Occipital lobe (tissue), 3 donors: ENCODE measurements at places on chromosomes 4 and X.
A peak's percentile ranks its signal among the peaks of the same experiment; 100 is the strongest.

DNA sequence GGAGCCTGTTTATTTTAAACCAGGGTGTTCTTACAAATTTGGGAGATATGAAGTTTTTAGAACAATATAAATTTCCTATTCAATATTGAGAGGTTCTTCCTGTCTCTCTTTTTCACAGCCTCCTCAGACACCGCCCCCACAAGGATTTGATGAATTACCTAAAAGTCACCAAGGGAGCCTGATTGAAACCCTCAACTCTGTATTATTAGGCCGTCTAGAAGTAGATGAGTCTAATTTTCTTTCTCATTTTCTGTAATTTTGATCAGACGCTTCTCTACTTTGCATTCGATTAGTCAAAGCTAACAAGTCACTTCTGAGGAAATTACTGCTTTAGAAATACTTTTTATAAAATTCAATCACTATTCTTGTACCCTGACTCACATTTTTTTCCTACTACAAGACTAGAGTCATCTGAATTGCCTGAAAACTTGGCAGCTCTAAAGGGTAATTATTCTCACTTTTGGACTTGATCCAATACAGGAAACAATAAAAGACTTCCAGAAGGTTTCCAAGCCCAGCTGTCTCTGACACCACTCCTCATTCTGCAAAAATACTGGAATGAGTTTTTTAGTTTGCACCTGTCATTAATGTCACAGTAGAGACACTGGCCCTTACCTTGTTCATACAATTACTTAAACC, 111.2 kb downstream of the ELOVL6 start:
- no peak for DNase-seq

DNA sequence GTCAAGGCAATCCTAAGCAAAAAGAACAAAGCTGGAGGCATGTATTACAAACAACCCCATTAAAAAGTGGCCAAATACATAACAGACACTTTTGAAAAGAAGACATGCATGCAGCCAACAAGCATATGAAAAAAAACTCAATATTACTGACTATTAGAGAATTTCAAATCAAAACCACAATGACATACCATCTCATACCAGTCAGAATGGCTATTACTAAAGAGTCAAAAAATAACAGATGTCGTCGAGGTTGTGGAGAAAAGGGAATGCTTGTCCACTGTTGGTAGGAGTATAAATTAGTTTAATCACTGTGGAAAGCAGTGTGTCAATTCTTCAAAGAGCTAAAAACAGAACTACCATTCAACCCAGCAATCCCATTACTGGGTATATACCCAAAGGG, 604.6 kb upstream of the GRIA3 start:
- no peak for DNase-seq

DNA sequence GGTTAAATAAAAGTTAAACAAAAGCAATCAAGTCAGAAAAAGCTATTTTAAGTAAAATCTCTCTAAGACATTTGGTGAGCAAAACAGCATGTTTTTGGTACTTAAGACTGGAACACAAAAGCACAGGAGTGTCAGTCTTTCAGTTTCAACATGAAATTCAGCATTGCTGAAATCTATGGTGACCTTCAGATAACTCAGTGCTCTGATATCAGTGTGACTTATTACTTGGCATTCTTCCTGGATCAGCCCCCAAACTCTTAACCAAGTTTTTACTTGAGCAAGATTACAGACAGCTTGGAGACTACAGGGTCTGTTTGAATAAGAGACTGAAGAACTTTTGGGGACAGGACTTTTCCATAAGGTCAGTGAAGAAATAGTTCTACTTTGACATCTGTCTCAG, 437.2 kb downstream of the RAPGEF2 start:
- no peak for DNase-seq

GRCh38 chrX:133676344-133677122, 261.2 kb upstream of the GPC4 start:
- no peak for DNase-seq

- DNase-seq, result no peak
These were observed 83.5 kb downstream of the CHRNA9 start for GRCh38 chr4:40418430-40419230.

DNA sequence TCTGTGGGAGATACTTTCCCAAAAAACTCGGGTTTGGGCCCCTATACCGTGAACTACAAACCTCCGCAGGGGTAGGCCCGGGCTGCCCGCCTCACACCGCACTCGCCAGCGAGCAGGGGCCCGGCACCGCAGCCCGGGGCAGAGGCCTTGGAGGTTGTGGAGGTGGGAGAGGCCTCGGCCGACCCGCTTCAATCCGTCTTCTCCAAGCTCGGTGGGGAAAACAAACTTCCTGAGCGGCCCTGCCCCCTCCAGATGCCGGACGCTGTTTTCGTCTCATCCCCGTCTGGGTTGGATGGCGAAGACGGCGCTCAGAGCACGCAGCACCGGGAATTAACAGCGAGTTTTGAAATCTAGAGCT, 442 bp upstream of the MCUB start:
- no peak for DNase-seq

- no peak for DNase-seq
These were observed 114.8 kb upstream of the PLAC1 start for GRCh38 chrX:134773041-134773440.

GRCh38 chr4:76058888-76059426, 15.6 kb upstream of the ART3 start:
- no peak for DNase-seq

- DNase-seq, result no peak
These were observed 112.5 kb downstream of the SCLT1 start for GRCh38 chr4:128980816-128981326.

GRCh38 chr4:15901007-15901406, 37.5 kb downstream of the FGFBP1 start:
- no peak for DNase-seq

DNA sequence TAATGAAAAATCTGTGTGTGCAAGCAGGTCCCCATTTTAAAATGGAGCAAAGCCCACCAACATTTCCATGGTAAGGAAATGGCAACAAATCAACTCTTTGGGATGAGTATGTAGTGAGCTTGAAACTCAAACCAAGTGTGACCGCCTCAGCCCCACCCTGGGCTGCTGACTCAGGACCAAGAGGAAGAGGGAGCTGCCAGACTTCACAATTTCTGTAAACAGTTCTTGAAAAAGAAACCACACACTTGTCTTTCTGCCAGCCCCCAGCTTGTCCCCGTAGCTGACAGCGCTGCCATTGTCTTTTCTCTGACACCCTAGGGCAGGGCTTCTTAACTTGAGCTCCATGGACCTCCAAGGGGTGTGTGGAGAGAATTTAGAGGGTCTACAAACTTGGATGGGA, 10.3 kb downstream of the RTL5 start:
- DNase-seq, result peak; percentile 7

GRCh38 chr4:109462297-109462696, 28.7 kb downstream of the SEC24B start:
- no peak for DNase-seq

- no peak for DNase-seq
These were observed 28.4 kb downstream of the CXorf58 start for GRCh38 chrX:23936180-23936579.

DNA sequence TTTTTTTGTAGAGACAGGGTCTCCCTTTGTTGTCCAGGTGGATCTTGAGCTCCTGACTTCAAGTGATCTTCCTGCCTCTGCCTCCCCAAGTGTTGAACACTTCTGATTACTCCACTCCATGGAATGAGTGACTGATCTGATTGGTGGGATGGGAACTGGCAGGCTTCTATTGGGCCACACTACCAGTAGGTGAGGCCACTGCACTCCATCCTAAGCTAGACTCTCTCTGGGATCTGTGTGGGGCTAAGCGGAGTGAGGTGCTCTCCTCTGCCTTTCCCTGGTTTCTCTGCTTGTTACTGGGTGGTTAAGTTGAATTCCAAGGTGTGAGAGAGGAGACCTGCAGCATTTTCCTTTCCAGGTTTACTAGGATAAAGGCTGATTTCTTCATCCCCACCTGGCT, 58.7 kb downstream of the ENOPH1 start:
- DNase-seq, result no peak

GRCh38 chrX:72478351-72478750, 94.3 kb downstream of the HDAC8 start:
- no peak for DNase-seq

DNA sequence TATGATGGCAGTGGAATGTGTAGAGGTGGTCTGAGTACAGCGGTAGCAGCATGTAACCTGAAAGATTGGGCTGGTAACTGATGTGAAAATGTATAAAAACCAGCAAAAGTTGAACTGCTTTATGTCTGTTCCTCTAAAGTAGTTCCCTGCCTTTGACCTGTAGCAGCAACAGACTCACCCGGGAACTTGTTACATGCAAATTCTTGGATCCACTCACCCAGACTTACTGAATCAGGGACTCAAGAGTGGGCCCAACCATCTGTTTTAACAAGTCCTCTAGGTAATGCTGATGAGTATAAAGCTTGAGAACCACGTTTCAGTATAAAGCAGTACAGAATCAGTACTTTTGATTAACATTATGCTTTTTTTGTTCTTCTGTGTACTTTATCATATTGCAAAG, 84.7 kb downstream of the RAP1GDS1 start:
- no peak for DNase-seq

GRCh38 chrX:154142950-154143745, 895 bp upstream of the OPN1LW start:
- no peak for DNase-seq

- no peak for DNase-seq
These were observed 178.2 kb downstream of the RTL9 start for GRCh38 chrX:110536816-110537215.

DNA sequence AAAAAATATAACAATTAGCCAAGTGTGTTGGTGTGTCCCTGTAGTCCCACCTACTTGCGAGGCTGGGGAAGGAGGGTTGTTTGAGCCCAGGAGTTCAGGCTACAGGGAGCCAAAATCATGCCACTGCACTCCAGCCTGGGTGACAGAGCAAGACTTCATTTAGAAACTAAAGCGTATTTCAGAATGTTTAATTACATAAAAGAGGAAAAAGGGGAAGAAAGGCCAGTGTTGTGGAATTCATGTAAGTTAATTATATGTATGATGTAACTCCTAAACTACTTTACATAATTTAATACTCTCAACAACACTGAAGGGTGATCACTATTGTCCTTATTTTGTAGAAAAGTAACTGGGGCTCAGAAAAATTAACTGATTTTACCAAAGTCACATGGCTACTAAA, 67.2 kb upstream of the HOPX start:
- DNase-seq, result no peak

DNA sequence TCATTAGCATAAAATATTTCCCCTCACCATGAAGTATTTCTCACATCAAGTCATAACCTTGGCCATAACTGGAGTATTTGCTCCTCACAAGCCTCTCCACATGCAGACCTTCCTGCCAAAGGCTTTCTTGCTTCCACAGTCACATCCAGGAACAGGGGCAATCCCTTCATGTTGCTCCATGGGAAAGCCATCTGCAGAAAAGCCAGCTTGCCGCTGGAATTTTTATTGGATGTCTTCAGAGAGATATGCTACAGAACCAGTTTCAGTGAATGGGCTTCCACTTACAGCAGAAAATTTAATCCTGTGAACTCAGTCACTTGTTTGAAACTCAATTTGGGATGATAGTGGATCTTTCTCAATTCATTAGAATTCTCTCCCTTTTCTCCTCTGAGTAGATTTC, 3.2 kb upstream of the CDKN2AIP start:
- no peak for DNase-seq

DNA sequence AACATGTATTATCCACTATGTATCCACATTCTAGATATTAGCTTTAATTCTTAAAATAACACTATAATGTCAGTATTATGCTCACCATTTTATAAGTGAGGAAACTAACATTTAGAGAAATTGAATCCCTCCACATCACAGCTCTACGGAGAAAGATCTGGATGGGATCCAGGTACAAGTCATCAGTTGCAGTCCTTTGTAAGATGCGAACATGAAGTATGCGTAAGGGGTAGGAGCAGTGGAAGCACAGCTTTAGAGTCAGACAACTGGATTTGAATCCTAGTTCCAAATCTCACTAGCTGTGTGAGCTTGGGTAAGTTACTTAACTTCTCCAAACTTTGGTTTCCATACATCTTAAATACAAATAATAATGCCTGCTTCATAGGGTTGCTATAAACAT, 162.5 kb downstream of the ATP10D start:
- no peak for DNase-seq

- DNase-seq, result no peak
These were observed 80.0 kb downstream of the NWD2 start for GRCh38 chr4:37324546-37324945.

- no peak for DNase-seq
These were observed 884 bp downstream of the RELL1 start for GRCh38 chr4:37685161-37685822.

- peak; percentile 7 for DNase-seq
These were observed 3.5 kb downstream of the HUWE1 start for GRCh38 chrX:53682885-53683555.

GRCh38 chr4:163548481-163549243, 54.2 kb downstream of the TMA16 start:
- no peak for DNase-seq

GRCh38 chrX:100721328-100721727, 10.6 kb downstream of the SYTL4 start:
- no peak for DNase-seq

- DNase-seq, result no peak
These were observed 45.3 kb downstream of the KLHL15 start for GRCh38 chrX:23981711-23982110.

DNA sequence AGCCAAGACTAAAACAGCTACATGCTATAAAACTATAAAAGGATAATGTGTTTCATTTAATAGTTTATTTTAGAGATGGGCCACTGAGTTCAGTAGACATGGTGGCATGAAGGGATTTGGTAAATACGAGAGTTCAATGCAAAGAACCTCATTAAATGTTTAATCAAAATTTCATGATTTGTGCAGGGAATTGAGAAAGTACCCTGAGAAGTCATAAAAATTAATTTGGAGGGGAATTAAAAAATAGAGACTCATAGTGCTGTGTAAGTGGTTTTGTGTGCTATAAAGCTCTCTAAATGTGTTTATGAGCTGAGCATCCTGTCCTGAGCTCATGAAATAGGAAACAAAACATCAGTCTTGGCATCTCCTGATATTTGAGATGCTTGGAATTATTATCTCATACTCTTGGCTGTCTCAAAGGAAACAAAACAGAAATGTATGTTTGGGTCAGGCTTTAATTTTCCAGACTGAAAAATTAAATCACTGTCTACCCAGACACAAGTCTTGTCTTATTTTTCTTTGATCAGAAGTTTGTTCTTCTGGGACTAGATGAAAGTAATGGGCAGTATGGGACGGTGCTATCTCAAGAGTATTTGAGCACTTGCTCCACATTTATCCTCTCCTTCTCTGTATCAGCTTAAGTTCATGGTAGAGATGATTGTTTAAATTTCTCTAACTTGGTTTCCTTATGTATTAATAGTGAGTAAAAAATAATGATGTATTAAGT, 38.0 kb upstream of the EMCN start:
- no peak for DNase-seq

DNA sequence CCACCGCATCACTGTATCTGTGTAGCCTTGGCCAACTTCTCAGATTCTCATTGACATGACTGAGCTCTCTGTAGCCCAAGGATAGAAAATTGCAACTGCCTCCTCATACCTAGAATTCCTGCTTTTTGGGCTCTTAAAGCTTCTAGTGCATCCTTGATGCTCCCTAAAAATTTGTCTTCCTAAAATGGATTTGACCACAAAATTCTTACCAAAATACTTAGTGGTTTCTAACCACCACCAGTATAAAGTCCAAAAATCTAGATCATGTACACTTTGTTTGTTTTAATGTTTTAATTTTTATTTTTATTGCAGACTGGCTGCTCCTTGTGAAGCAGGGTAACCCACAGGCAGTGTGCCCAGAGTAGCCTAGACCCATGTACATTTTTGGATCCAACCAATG, 75.5 kb downstream of the TBC1D9 start:
- DNase-seq, result no peak
